Stimulated activated CD4-positive, alpha-beta T cell treated with anti-CD3 and anti-CD28 coated beads, Interleukin-2, amount 100 ng/mL, for 4 hours (primary cell): ENCODE measurements at places on chromosomes 2 and 18.

DNA sequence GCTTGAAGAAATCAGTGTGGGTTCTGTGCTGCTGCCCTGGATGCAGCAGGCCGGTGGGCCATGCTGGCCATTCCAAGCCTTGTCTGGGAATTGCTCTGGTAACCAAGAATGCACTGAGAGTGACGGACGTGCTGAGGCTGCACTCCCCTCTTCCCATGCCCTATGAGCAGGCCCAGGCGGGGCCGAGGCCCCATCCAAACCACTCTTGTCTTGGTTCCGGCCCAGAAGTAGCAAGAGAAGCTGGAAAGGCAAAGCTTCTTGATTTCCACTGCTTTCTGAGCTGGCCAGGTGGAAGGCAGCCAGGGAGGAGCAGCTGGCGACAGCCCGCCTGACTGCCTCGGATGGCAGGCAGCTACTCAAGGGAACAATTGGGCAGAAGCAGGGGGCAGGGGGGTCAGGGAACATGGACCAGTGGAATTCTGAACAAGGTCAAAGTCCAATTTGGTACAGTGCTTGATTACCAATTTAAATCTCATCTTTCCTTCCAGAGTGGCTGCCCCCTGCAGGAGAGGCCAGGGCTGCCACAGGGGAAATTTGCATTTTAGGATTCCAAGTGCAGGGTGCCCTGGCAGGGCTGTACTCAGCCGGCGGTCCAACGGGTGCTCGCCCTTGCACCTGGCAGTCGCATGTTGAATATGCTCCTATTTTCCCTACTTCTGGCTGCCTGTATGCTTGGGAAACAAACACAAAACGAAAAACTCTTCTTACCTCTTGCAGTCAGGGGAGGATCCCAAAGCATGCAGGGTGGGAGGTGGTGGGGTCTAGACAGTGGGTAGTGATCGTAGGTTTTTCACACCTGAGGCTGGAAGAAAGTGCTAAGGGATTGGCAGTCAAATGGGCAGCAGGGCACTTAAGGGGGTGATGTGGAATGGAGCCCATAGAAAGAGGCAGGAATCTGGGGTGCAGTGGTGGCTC lies 67.3 kb downstream of the LIPG start:
- DNase-seq = no peak

- no peak for DNase-seq
Observed at GRCh38 chr2:11102466-11102865, 52.8 kb upstream of the SLC66A3 start.

- DNase-seq = no peak
Observed at GRCh38 chr2:174585657-174586252, 11.8 kb downstream of the WIPF1 start.

GRCh38 chr2:189933911-189934399 lies 128.6 kb downstream of the MSTN start:
- DNase-seq = no peak

GRCh38 chr2:191165176-191165643 lies 14.4 kb upstream of the STAT4 start:
- no peak for DNase-seq

GRCh38 chr2:47177043-47177565 lies 22.0 kb upstream of the STPG4 start:
- DNase-seq = no peak

DNA sequence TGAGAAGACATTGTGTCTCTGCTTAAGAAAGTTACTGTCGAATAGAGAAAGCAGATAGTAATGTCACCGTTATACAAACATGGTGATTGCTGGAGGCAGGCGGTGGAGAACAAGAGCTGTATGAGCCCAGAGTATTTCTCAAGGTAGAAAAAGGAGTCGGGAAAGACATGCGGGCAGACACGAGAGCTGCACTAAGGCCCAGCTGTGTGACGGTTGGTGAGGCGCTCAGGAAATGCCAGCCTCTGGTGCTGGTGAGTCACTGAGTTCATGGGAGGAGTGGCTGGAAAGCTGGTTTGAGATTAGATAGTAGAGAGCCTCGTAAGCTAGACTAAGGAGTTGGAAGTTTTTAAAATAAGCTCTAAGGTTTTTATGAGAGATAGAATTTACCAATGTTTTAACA lies 390.9 kb upstream of the TRIB2 start:
- DNase-seq = no peak

- DNase-seq = no peak
Observed at GRCh38 chr2:107999158-107999557, 12.8 kb downstream of the SLC5A7 start.

DNA sequence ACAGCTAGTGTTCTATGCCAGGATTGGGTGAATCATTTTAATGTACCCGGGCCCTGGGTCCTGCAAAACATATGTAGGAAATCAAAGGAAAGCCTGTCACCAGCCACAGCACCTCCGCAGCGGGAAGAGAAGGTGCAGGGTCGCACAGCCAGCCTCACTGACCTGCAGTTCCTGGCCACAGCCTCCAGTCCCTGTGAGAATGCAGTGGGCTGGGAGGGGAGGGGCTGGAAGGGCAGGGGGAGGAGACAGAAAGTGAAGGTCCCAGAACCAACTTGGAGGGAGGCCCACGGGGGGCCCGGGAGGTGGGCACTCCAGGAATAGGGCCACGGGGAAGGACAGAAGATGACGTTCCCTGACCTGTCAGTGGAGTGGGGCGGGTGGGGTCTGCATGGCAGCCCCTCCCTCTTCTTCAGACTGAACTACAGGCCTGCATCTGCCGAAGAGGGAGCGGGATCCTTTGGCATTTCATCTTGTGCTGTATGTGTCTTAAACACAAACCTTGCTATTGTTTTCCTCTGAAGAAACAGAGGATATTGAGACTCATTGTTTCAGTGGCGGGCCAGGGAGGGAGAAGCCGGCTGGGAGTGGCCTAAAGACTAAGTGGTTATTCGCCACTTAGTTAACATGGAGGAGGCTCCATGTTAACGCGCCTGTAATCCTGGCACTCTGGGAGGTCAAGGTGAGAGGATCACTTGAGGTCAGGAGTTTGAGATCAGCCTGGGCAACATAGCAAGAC lies 7.5 kb downstream of the MAL start:
- DNase-seq = no peak

GRCh38 chr18:40569605-40570004 lies 1385.4 kb upstream of the PIK3C3 start:
- DNase-seq = no peak

DNA sequence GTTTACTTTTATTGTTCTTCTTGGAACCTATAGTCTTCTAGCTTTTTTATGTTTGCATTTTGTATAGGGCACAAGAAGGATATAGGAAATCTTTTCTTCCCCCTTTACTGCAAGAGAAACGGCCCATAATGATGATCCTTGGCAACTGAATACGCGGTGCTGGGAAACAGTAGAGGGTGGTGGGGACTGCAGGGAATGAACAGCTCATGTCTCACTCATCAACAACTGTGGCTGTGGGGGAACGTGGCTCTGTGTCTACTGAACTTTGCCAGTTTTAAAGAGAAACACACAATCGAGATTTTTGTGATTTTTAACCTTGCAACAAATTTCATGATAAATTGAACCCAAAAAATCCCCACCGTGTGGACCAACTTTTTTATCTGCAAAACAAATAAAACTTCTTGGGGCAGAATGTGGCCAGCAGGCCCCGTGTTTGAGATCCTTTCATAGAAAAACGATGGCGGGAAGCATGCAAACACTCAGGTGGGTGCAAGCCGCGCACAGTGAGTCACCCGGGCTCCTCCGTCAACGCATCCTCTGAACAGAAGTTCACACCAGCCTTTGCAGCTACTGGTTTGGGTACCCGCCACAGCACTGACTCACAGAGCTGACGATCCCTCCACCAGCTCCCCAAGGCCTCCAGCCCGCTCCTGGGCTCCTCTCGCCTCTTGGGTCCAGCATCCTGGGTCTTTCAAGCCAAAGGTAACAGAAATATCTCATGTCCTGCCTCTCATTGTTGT lies 149.3 kb downstream of the COL6A3 start:
- no peak for DNase-seq

- no peak for DNase-seq
Observed at GRCh38 chr2:22525681-22526080, 859.3 kb upstream of the KLHL29 start.

DNA sequence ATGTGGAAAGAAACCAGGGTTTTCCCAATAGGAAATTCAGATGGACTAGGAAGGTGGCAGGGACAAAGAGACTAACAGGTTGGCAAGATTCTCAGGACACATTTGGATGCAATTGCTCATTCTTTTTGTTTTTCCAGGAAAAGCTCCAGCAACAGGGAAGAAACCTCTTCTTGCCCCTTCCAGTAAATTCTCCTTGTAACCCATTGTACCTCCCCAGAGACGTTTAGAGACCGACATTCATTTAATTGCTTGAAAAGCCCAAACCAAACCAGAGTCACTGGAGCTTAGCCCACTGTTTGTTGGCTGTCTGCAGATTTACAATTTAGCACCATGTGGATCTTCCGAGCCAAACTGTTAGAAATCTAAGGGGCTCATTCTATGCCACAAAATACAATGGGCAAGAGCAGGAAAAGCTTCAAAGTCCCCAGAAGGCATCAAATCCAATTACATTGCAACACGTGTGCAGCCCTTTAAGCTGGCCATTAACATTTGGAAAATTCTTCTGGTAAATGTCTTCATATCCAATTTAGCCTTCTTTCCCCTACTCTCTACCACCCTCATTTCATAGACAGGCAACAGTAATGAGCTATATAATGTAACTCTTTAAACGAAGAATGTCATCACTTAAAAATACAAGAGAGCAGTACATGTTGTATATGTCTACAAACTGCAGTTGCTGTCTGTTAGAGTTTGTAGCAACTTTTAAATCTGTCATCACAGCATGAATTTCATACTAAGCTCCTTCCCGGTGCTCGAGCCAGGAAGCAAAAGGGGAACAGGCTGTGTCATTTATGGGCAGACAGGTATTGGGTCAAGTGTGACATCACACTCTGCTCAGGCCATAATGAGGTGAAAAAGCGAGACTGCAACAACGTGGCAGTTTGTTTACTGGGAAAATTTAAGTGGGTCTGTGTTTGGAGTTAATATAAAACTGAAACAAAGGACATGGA lies 235.6 kb upstream of the HNRNPA3 start:
- no peak for DNase-seq

GRCh38 chr2:127623388-127624319 lies 22.3 kb upstream of the GPR17 start:
- DNase-seq = no peak

GRCh38 chr2:210541290-210541902 lies 15.0 kb upstream of the CPS1 start:
- DNase-seq = no peak

DNA sequence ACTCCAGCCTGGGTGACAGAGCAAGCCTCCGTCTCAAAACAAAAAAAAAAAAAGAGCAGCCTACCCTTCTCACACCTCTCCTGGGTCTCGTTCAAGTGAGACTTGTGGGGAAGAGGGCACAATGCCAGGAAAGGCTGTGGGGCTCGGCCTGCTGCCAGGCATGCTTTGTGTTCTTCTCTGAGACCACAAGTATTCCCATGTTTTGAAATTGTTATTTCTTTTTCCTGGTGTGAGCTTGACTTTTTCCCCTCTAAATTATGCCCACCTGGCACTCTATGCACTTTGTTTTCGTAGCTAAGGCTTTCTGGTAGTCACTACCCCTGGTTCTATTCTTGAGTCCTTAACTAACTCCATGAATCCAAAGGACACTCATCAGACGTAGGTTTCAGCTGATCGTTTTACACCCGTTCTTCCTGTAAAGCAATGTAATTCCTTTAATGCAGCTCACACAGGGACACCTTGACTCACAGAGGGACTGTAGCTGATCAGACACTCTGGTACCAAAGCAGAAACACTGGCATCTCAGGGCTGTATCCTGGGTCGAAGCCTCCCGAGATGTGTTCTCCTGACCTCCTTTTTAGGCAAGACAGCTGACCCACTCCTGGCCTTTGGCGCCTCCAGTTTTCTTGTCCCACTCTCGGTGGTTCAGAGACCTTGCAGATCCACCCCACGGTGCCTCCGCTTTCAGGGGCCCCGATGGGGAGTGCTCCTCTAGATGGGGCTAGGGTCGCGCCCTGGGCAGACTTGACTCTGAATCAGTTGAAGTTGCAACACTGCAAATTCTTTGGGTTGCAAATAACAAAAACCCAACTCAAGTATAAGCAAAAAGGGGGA lies 193.3 kb upstream of the AGAP1 start:
- DNase-seq = no peak

DNA sequence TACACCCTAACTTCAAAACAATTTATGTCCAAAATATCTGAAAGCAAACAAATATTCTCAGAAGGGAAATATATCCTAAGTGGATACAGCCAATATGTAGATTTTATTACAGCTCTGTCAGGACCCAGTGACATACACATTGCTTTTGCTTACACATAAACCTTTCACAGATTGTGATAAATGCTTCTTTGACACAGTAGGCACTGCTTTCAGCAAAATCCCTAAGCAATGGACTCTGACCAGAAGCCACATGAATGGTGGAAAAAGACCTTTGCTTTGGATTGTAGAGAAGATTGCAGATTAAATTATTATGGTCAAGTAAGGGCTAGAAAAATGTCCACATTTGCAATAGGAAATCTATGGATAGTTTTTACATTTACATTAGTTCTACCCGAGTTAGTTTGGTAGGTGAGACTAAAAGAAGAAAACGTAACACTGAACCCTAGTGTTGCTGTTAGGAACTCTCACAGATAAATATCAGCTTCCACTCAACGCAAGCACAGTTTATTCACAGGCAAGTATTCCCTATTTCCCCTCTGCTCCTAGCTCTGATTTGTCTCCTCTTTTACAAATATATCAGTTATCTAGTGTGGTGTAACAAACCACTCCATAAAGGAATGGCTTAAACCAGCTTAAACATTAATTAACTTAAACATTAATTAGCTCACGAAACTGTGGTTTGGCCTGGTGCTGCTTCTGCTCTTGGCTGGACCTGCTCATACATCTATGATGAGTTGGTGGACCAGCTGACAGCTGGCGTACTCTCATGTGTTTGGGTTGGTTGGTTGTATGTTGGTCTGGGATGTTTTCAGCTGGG lies 23.6 kb upstream of the SERPINE2 start:
- no peak for DNase-seq

- no peak for DNase-seq
Observed at GRCh38 chr2:47300609-47301276, 102.2 kb upstream of the MSH2 start.

- no peak for DNase-seq
Observed at GRCh38 chr18:13161276-13161899, 57.2 kb upstream of the LDLRAD4 start.

DNA sequence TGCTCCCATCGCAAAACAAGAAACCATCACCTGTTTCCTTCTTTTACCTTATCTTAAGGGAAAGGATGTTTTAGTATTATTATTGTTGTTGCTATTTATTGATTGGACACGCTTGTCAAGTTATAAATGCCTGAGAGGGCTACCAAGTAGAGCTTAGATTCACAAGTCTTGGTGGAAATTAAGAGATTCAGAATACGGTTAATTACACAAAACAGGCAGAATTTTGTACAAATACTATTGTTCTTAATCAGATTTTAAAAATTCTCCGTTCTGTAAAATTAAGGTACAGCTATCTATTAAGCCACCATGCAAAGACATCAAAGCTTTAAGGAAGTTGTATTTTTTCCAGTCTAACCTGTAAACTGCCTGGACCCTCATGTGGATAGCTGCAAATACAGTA lies 1.1 kb upstream of the ZNF521 start:
- no peak for DNase-seq

- DNase-seq = no peak
Observed at GRCh38 chr2:3168230-3168891, 209.3 kb downstream of the EIPR1 start.

GRCh38 chr2:102340778-102341177 lies 14.8 kb upstream of the IL18R1 start:
- no peak for DNase-seq

- DNase-seq = no peak
Observed at GRCh38 chr2:64837925-64838641, 151.1 kb upstream of the SLC1A4 start.

- DNase-seq = no peak
Observed at GRCh38 chr2:102826904-102827303, 65.1 kb downstream of the TMEM182 start.

GRCh38 chr2:105409717-105410116 lies 10.9 kb upstream of the FHL2 start:
- DNase-seq = no peak
